ENCODE measurements at places on chromosomes 7 and 10. TPM values are rescaled to one million over a fixed set of nuclear protein-coding genes. Genes with fewer than 3 reads are reported as not detected.

AFAP1L2 gene
- total RNA-seq: 43.9 TPM

C10orf67 gene
- total RNA-seq: 0.29 TPM

FZD1 gene
- total RNA-seq: 20.0 TPM

FGL2 gene
- 17.4 TPM for total RNA-seq

NPSR1 gene
- total RNA-seq: not detected

GPR158 gene
- 0.16 TPM for total RNA-seq

DNA sequence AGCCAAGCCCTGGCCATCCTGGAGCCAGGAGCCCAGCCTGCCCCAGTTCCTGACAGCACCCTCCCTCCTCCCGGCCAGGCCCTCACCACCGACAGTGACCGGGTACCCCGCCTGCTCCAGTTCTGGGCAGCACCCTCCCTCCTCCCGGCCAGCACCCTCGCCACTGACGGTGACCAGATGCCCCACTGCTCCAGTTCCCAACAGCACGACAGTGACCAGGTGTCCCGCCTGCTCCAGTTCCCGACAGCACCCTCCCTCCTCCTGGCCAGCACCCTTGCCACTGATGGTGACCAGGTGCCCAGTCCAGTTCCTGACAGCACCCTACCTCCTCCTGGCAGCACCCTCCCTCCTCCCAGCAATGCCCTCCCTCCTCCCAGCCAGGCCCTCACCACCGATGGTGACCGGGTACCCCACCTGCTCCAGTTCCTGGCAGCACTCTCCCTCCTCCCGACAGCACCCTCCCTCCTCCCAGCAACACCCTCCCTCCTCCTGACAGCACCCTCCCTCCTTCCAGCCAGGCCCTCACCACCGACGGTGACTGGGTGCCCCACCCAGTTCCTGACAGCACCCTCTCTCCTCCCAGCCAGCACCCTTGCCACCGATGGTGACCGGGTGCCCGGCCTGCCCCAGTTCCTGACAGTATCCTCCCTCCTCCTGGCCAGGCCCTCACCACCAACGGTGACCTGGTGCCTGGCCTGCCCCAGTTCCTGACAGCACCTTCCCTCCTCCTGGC is 40.3 kb downstream of the VIPR2 start:
- no peak for DNase-seq

DNA sequence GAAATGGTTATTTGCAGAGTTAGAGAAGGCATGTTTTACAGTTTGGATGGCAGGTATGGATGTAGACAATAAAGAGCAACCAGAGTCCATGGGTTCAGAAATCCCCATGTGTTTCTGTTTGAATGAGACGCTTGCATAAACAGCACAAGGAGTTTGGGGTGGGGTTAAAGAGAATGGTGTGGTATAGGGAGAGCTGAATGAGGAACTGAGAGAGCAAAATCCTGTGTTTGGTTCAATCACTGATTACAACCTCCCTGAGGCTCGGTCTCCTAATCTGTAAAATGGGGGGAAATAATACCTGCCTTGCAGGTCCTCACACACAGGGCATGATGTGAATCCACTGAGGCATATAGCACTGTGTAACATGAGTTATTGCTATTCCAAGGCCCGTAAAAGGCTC is 23.7 kb downstream of the CAV1 start:
- no peak for DNase-seq

DNA sequence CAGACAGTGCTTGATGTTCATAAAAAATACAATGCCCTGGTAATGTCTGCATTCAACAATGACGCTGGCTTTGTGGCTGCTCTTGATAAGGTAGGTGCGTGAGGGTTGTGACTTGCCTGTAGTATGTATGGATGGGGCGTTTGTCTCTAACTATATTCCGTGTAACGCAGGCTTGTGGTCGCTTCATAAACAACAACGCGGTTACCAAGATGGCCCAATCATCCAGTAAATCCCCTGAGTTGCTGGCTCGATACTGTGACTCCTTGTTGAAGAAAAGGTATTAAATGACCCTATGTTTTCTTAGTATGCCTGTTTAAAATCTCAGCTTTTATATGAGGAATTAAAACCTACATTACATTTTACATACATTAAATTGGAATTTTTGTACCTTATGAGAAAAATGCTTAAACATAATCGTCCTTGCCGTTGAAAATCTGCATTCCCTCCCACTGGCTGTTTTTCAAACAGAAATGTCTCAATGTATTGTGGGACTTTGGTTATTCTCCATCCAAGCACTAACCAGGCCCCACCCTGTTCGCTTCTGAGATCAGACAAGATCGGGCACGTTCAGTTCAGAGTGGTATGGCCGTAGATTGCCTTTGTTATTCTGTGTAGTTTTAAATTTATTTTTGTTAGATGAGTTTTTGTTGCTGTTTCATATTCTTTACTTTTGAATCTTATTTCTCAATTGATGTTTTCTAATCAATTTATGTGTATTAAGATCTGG is 85.3 kb downstream of the CUL1 start:
- no peak for DNase-seq

- DNase-seq: no peak
These were observed 29.5 kb upstream of the FBXW4 start for GRCh38 chr10:101724446-101724845.

GRCh38 chr10:2885288-2886278 is 181.8 kb upstream of the PFKP start:
- DNase-seq: no peak

DNA sequence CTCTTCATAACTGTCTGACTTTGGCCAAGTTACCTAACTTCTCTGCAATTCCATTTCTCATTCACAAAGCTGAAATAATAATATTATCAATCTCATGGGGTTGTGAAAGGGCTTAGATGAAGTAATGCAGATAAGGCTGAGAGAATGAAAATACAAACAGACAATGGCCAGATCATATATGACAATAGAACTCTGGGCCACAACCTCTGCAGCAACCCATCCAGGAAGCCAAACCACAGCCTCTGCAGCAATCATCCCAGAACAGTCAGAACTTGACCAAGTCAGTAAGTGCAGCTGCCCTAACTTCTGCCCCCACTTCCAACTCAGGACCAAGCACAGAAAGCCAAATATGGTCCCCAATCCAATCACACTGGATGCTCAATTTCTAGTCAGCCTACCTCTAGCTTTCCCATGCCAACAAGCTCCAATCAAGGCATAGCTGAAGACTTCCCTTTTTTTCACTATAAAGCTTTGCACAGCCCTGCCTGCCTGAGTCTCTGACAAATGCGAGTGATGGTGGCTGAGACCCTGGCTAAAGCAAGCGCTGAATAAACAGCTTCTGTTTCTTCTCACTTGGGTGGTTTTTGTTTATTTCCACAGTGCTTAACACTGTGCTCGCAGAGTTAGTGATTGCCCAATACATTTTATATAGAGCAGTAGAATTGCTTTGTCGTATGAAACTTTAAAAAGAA is 34.8 kb upstream of the TNPO3 start:
- DNase-seq: no peak

DNA sequence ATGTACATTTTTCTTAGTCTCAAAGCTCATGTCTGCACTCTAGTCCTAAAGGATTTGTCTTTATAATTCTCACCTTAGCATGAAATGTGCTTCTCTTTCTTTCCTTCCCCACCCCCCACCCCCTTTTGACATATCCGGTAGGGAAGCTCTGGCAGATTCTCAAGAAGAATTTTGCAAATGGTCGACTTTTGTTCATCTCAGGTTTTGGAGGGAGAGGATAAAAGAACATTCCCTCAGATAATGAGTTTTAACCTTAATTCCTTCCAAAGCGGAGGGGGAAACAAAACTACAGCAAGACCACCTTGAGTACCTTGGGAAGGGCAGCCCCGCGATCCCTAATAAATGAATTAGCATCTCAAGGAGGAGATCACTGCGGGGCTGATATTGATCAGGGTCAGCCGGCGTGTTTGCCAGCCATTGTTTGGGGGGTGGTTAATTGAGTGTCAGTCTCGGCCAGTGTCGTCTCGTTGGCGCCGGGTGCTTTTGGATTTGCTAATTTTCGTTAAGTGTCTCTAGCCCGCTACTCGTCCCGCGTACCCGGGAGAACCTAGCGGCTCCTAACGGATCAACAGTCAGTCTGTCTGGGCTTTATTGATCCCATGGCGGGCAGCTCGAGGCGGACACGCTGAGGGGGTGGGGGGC is 874 bp upstream of the BAMBI start:
- DNase-seq: no peak

- DNase-seq: no peak
These were observed 223.3 kb upstream of the GPR26 start for GRCh38 chr10:123442901-123443300.

DNA sequence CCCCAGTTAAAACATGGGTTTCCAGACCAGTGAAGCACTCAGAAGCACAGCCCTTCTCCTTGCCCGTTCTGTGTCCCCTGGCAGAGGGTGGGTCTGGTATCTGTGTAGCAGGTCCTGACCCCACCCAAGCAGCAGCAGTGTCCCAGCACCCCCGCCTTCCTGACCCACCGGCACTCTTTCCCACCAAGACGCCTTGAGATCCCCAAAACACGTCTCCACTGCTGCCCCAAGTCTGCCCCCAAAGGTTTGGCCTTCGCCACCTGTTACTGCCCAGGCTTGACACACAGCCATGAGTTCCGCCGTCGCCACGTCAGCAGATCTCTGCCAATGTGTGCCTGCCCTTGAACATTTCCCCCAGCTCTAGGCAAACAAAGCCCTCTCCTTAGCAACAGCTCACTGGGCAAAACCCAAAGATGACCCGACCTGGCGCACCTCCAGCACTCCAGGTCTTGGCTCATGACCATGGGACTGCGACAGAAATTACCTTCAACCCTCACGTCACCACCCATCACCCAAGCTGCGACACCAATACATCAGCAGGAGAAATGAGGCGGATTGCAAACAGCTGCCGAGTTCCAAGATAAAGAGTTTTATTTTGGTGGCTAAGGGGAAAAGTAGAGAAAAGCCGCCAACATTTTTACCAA is 75.6 kb downstream of the CTBP2 start:
- DNase-seq: peak; percentile 87

DNA sequence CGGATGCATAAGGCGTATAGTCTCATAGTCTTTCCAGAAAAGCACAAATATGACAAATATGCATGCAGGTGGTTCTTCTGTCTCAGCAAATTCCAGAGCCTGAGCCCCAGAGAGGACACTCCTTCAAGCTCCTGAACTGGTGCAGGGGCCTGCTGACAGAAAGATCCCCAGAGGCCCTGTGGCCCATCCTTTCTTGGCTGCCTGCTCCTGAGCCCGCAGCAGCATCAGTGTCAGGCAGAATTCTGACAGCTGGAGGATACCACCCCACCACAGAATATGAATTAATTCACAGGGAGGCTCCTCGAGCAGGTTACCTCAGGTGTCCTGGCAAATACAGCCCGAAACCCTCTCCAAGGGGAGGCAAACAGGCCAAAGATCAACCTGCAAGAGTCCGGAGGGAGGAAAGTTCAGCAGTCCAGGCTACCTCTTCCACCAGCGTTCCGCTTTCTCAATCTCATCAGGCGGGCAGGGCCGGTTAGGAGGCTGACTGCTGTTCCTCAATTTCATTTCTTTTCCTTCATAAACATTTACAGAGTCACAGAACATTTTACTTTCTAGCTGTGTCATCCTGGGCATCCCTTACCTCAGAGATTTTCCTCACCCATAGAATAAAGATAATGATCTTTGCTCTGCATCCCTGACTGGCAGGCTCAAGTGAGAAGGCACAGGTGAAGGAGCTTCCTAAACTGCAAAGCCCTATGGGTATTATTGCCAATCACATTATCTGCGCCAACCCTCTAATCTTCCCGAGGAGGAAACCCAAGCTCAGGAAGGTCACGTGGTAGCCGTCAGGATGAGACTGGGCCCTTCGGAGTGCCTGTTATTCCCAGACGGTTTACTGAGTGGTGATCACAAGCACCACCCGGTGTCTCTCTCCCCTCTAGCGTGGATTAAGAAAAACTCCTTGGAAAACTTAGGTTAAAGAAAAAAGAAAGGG is 1.4 kb downstream of the DNAJB12 start:
- no peak for DNase-seq

DNA sequence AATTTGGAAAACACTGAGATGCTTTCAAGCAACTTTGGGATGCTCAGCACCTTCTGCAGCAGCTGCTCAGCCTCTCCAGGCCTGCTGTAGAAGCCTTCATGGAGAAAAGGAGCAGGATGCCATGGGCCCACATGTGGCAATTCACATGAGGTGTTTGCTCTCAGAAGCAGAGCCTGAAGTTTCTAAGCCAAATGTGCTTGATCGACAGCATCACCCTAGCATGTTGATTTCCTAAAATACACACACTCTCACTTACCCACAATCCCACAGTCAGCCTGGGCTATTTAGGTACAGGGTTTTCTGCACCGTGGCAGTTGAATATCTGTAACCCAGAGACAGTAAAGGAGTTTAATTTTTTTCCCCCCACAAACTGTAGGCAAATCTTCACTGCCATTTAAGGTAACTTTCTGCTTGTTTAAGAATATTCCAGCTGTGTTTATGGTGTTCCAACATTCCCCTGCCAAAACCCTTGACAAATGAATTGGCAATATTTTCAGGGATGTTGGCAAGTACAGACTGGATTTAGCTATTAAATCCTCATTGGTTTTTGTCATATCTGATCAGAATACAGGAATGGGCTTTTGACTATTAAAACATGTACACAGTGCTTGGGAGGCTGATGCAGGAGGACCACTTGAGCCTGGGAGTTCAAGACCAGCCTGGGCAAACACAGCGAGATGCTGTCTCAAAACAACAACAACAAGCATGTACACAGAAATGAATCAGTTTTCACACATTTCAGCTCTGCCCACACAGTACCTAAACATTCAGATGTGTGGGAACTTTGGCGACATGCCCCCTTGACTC is 244.2 kb downstream of the CELF2 start:
- DNase-seq: no peak

DNA sequence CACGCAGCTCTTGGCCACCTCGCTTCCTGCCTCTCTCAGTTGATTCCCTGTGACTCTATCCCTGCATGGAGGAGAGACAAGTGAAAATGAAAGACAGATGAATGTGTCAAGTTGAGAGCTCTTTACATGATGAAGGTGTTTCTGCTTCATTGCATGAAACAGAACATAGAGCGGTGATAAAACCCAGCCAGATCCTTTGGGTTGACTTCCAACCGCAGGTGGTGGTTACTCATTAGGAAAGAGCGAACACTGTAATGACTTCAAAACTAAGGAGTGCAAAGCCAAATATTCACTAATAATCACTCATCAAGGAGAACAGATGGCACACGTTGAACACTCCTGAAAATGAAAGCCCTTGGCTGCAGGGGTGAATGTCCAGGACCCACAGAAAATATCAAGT is 31.8 kb upstream of the WDR11 start:
- no peak for DNase-seq

- DNase-seq: no peak
These were observed 598.5 kb downstream of the SDK1 start for GRCh38 chr7:3899559-3899991.

DNA sequence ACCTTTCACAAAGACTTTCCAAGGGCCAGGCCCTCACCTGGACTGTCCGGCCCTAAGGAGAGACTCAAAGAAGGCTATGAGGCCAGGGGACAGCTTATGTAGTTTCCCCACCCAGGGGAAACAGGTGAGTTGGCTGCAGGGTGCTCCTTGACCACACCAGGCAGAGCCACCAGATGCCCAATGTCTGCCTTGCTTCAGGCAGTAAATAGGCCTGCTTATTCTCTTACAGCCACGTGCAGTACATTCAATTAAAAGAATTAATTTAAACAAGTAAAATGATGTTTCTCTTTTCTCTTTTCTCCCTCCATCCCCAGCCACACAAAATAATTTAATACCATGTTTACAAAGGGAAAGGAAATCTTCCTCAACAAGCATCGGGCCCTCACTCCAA is 66.6 kb upstream of the ABLIM1 start:
- no peak for DNase-seq

GRCh38 chr10:11035301-11035991 is 17.8 kb downstream of the CELF2 start:
- DNase-seq: no peak

All from breast epithelium (tissue), 4 donors.